Heart right ventricle (tissue), 16 donors: ENCODE measurements at places on chromosomes 16 and 17. TPM values are rescaled to one million over a fixed set of nuclear protein-coding genes. Genes with fewer than 3 reads are reported as not detected.

DNA sequence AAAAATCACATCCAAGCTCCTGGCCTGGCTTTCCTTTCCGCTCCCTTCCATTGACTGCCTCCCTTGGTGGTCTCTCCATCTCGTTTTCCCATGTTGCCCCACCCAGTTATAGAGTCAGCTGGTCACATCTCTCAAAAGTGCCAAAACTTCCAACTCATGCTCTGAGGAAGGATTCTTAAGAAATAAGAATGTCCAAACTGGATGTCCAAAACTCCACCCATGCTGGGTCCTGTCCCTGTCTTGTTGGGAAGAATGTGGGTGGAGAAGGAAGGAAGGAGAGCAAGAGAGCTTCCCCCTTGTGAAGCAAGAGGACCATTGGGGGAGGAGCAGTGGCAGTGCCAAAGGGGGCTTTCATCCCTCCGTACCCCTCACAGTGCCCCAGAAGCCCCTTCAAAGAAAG, 44.6 kb upstream of the MAP3K14 start:
- peaks cover 17% of the 10 kb centered on the region for H3K4me1 ChIP-seq
- H3K27me3 ChIP-seq: no peaks in the 10 kb centered on the region
- H3K27ac ChIP-seq: no peak overlapping the region
- no peaks in the 10 kb centered on the region for H3K36me3 ChIP-seq
- H3K4me3 ChIP-seq: no peak overlapping the region

DNA sequence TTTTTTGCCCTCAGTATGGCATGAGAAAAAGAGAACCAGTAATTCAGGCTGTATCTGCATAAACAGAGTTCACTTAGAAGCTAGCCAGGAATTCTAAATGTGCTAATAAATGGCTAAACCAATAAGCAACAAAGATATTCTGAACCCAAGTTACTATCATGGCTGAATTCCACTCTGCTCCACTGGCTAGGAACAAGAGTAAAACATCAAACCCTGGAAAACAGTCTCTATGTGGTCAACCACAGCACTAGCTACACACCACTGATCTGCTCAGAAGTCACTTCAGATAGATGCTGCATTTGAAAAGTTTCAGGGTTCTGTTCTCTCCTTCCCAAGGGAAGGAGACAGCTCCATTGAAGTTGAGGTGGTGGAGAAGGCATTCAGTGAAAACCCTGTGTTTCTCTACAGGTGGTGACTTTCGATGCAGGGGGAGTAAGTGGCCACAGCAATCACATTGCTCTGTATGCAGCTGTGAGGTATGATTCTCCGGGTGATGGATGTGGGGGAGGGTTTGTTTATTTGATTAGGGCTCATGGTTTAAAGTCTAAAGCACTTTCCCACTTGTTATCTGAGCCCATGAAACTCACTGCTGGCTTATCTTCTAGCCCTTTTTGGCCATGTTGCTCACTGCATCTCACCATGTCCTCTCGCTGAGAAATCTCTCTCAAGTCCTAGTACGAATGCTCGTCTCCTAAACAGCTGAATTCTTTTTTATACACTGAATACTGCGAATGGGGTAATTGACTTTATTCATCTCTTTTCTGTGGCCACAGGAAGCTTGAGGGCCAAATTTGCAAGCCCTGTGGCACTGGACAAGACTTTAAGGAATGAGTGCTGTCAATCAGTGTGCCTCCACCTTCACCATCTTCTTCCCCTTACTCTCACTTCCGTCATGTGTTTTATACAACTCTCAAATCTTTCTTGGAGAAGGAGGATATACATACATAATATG, 39.9 kb downstream of the CENPV start:
- DNase-seq: no peak
- no peaks in the 10 kb centered on the region for H3K27me3 ChIP-seq
- H3K4me1 ChIP-seq: no peaks in the 10 kb centered on the region
- no peak overlapping the region for H3K4me3 ChIP-seq
- no peak overlapping the region for H3K27ac ChIP-seq

DNA sequence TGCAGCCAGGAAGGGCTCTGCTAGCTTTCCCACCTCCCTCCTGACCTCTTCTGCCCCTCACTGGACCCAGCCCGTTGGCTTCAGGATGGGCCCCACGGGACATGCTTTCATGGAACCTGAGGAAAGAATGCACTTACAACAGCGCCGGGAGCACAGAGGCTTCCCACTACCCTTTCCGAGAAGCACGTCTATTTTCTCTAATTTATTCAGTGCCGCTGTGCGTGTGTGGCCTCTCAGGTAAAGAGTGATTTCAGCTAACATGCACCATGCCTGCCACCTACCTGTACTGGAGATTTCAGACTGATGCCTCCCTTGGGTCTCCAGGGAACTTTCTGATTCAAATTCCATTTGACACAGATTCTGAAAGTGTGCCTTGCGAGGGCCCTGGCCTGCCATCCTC, 140.1 kb downstream of the CYLD start:
- H3K4me1 ChIP-seq: no peaks in the 10 kb centered on the region
- no peak for DNase-seq
- H3K27me3 ChIP-seq: peaks cover 22% of the 10 kb centered on the region
- no peak overlapping the region for H3K4me3 ChIP-seq
- H3K27ac ChIP-seq: no peak overlapping the region

DNA sequence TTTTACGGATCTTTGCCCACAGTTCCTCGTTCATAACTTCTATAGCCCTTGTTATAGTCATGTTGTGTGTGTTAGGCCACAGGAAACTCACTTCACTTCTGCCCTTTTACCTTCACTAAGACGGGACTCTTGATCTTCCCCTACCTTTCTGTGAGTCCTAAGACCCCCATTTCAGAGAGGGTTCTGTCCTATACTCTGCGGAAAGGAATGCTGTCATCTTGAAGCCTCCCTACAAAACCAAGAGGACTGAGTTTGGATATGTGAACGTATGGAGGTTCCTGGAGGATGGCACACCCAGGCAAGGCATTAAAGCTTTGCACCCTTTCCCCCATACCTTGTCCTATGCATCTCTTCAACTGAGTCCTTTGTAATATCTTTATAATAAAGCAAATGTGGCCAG, 3.7 kb downstream of the UBB start:
- H3K27ac ChIP-seq: no peak overlapping the region
- no peaks in the 10 kb centered on the region for H3K27me3 ChIP-seq
- H3K36me3 ChIP-seq: peaks cover 24% of the 10 kb centered on the region

The LRRC37B gene
- 3.5 TPM for total RNA-seq

The SETD1A gene
- total RNA-seq: 11.4 TPM

The KRT25 gene
- total RNA-seq: not detected

The ASB16 gene
- total RNA-seq: 13.5 TPM
